NCI-H524 (cell line): ENCODE measurements at places on chromosomes 11 and 22.
A peak's percentile ranks its signal among the peaks of the same experiment; 100 is the strongest.

GRCh38 chr11:11843642-11844041 lies 1.9 kb downstream of the USP47 start:
- DNase-seq: no peak

DNA sequence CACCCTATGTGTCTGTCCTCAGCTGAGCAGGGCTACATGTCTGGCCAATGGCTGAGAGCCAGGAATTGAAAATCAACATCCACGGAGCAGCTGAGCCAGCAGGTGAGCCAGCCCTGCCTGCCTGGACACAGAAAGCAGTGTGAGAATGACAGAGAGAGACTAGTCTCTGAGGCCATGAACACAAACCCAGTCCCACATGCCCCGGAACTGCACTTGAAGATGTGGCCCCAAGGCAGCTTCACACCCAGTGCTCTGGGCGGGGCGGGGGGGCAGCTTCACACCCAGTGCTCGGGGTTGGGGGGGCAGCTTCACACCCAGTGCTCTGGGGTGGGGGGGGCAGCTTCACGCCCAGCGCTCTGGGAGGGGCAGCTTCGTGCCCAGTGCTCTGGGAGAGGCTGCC lies 37.6 kb downstream of the TRMU start:
- no peak for DNase-seq

GRCh38 chr11:77522215-77522614 lies 48.3 kb upstream of the PAK1 start:
- DNase-seq: no peak

GRCh38 chr11:14905104-14906033 lies 13.3 kb upstream of the CYP2R1 start:
- DNase-seq: no peak

DNA sequence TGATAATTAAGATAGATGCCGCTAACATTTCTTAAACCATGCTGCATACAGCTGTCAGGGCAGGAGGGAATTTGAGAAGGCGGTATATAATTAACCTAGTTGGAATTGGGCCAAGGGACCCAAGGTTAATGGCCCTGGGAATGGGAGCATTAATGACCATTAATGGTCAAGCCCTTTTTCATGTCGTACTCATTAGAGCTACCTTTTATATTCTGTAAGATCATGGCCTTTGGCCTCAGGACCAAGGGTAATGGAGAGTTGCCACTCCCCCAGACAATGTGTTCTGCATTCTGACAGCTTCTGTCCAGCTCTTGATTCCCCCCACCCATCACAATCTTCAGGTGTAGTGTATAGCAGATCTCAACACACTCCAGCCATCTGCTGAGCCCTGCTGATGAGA lies 111.6 kb downstream of the NTM start:
- peak; percentile 85 for DNase-seq

GRCh38 chr11:76462317-76462716 lies 17.5 kb downstream of the EMSY start:
- peak; percentile 16 for DNase-seq
